ENCODE measurements at places on chromosomes 3 and 15.

DNA sequence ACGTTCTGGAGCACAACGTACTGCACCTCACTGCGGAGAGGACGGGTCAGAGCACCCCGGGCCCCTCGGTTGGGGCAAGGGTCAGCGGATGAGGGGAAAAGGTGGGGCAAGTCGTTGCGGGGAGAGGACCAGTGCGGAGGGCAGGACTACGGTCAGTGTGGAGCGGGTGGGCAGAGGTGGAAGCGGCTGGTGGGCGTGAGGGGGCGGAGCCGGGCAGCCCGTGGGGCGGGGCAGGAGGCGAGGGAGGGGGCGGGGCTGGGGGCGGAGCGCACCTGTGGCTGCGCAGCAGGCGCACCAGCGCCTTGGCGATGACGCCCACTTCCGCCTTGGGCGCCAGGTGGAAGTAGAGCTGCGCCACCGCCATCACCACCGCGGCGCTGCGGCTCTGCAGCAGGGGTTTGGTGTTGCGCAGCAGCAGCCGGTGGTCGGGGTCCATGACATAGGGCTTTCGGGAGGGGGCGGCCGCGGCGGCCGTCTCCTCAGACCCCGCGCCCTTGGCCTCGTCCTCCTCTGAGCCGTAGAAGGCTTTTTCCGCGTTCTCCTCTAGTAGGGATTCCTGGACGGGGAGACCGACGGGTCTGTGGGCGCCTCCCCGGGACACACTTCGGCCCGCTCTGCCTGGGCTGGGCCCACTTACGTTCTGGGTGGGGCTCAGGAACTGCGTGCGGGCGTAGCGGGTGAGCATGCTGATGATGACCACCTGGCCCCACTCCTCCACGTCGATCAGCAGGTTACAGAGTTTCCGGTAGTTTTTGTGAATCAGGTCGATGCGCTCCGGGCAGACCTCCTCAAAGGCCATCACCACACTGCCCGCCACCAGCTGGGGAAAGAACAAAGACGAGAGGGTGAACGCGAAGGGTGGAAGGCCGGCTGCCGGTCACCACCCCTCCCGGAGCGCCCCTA is 29.2 kb downstream of the AP3B2 start:
- DNase-seq: peak; percentile 66

GRCh38 chr15:85642693-85643066 is 152.0 kb downstream of the KLHL25 start:
- no peak for DNase-seq

GRCh38 chr3:58560771-58561311 is 16.4 kb downstream of the FAM107A start:
- no peak for DNase-seq

GRCh38 chr3:162022911-162023310 is 526.3 kb downstream of the OTOL1 start:
- no peak for DNase-seq

GRCh38 chr3:188286087-188286513 is 132.1 kb downstream of the LPP start:
- DNase-seq: no peak
